ENCODE measurements at places on chromosomes 11 and 22.

DNA sequence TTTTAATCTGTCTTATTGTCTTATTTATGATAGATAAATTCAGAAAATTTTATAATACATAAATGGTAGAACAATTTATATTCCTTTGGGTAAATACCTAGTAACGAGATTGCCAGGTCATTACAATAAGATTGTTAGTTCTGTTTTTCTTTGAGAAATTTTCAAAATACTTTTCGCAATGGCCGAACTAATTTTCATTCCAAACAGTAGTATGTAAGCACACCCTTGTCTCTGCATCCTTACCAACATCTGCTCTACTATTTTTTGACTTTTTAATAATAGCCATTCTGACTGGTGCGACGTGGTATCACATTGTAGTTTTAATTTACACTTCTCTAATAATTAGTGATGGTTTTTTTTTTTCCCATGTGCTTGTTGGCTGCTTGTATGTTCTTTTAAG is 351.4 kb upstream of the LUZP2 start:
- DNase-seq, result no peak

DNA sequence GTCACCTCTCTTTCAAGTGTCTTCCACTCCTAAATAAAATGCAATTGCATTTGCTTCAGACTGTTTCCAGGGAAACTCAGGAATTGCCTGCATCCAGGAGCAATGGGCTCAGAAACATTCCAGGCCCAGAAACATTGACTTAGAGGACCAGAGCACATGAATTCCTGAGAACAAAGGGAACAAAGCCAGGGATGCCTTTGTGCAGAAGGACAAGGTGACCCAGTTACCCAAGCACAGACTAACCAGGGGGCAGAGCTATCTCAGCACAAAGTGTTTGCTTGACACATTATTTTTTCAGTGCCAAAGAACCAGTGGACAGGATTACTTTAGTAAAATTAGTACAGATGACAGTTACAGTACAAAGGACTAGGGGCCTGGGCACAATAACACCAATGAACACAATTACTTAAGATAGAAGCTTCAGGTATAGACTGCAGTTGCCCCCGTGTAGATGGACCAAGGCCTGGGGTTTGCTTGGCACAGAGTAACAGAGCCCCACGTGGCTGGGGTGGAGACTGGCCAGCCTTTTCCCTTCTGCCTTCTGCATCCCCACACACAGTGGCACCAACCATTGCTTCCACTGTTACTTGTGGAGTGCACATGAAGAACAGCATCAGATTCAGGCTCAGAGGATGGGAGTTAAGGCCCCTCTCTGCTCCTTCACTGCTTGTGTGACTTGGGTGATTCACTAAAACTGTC is 500.8 kb downstream of the INSC start:
- no peak for DNase-seq

DNA sequence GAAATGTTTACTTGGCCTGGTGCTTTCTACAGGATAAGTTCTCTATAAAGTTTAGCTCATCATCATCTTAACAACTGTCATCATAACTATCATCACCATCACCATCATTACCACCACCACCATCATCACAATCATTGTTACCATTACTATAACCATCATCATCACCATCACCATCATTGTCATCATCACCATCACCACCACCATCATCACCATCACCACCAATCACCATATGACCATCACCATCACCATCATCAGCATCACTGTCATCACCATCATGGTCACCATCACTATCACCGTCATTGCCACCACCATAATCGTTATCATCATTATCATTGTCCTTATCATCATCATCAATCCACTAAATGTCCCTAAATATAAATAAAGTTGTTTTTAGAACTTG is 54.9 kb downstream of the DHCR7 start:
- DNase-seq, result no peak

DNA sequence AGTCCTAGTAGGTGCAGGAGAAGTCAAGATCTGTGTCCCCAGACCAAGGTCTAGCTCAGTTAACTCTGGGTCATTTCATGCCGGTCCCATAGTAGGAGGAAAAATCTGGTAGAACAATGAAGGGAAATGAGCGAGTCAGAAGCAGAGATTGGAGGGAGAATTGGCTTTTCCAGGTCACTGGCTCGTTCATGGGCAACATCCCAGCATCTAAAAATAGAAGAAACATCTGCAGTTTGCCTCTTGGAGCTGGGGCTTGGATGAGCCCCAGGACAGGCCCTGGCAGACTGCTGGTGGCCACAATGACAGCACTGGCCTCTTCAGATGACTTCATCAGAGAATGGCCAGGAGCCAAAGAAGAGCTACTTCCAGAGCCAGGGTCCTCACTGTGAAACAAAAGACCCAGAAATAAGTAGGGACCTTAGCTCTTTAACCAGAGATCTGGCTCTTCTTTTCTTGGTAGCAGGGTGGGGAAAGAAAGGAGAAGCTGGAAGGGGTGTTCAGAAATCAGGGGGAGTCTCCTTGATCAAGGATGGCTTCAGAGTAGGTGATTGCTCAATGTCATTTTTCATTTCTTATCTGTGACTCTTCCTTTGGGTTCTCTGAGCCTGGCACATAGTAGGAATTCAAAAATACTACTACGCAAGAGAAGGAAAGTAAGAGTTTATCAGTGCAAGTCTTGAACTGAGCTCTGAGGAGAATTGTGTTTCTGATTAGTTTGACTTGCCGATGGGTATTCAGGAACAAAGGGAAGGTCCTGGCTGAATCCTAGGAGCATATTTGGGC is 102.6 kb downstream of the TMPRSS5 start:
- DNase-seq, result no peak

DNA sequence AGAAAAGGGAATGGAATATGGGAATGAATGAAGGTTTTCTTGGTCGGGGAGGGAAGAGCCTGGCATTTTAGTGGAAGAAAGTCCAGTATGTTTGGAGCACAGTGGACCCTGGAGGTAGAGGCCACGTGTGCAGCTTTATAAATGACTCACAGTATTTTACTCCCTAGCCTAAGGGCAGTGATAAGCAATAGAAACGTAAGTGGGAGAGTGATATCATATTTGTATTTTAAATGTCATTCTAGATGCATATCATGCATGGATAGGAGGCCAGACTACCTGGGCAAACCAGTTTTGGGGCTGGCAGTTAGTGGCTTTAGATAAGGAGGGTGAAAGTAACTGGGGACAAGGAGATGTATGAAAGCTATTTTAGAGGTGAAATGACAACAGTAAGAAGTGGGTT is 174.1 kb downstream of the ARHGAP42 start:
- no peak for DNase-seq

DNA sequence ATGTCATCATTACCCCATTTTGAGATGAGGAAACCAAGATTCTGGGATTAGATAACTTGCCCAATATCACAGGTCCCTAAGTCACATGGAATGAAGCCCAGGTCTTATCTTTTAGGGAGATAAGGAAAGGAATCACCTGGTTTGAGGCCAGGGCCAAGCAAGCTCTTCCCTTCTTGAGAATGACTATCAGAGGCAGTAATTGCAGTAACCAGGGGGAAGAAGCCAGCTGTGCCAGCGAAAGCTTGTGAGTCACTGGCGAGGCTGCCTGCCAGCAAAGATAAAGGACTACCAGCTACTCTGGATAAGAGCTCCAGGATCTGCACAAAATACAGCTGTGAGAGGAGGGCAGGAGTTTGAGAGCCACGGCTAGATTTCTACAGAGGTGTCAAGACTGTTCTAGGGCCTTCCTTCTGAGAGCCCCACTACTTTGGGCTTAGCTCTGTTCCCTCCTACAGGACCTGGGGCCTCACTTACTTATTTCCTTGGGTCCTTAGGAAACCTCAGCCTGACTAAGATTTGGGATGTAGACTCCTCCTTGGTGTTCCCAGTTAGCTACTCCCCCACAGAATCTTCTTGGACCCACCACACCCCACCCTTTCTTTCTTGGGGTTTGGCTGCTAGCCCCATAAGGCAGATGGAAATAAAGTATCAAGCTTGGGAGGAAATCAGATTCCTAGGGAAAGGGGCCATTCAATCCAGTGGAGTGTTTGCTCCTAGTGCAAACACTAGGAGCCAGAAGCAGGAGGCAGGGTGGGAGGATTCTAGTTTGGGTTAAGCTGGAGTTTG is 9.7 kb upstream of the CCKBR start:
- no peak for DNase-seq

GRCh38 chr11:119377112-119377901 is 4.2 kb downstream of the USP2 start:
- DNase-seq, result no peak

DNA sequence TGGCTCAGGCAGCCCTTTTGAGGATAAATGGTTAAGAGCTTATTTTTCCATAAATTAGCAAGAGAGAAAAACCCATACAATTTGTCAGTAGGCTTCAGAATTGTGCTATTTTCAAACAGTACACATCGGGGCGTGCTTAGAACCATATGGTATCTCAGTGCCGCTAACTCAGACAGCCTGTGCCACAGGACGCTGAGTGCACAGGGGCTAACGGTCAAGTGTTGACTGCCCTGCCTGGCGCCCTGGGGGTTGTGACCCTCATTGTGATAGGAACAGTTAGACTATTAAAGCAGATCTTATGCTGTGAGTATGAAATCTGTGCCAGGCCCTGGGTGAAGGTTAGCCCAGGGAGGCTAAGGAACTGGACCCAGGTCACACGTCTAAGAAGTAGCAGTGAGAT is 1519.7 kb downstream of the BRD1 start:
- no peak for DNase-seq

- DNase-seq, result no peak
These were observed 7.2 kb upstream of the SLN start for GRCh38 chr11:107719073-107719472.
